ENCODE measurements at places on chromosomes 16 and 17. TPM values are rescaled to one million over a fixed set of nuclear protein-coding genes. Genes with fewer than 3 reads are reported as not detected.

CCL11 gene
- total RNA-seq, result not detected

DNA sequence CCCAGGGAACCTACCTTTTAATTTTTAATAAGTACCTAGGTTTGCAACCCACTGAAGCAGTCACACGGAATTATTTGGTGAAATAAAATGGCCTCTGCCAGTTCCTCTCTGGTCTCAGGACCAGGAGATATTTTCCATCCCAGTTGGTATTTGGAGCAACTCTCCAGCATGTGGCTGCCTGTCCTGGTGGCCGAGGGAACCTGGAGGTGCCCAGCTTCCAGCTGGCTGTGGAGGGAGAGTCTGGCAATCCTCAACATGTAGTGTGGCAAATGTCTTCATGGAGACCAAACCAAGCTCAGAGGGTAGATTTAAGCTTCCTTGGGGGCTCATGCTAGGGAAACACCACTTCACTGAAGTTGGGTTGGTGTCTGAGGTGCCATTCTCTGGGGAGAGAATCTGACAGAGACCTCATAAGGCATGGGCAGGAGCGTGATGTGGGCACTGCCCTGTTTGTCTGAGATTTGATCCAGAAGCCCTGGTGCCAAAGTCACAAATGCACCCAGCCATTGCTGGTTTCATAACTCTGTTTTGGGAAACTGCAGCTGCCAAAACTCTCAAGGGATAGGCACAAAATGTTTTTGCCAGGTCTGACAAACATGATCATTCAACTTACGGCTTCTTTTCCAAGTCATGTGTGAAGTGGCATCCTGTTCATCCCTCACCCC, 2.8 kb downstream of the MT1X start:
- DNase-seq, result no peak

DNA sequence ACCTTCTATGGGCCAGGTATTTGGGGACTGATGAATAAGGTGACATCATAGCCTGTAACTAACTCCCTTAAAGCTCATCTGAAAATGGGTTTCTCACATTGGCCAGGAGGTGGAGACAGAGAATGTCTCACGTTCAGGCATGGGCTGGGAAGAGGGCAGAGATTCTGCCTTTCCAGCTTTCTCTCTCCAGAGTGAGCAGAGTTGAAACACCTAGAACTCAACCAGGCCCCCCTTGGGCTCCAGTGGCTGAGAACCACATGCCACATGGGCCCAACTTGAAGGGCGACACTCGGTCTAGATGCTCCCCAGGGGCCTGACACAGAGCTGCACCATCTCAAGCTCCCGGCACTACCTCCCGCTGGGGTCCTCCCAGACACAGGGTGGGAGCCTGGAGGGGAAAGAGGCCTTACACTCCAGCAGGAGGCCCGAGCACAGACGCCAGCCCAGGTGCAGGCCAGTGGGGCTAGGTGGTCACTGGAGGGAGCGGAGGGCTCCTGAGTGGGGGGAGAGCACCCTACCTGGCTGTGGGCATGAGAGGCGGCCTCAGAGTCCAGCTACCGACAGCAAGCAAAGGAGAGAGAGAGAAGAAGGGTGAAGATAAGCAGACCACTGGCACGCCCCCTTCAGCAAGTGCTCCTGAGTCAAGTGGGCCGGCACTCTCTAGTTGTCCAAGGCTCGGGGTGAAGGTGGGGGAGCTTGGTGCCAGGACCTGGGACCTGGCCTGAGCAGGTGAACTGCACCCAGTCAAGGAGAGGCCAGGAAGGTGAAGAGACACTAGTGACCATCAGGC, 55.9 kb downstream of the MYO18A start:
- no peak for DNase-seq

SEPHS2 gene
- 29.5 TPM for total RNA-seq

DNA sequence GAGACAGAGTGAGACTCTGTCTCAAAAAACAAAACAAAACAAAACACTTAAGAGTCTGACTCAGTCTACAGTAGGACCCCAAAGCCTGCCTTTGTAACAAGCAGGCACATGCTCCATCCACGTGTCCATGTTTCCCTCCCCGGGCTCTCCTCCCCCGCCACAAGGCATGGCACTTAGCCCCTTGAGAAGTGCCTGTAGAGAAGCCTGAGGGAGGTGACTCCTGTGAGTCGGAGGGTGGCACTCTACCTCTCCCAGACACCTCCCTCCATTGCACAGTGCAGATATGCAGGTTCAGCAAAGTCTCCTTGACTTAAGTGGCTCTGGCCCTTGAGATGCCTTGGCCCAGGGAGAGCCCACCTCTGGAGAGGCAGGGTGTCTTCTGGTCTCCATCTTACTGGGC, 6.8 kb downstream of the FHOD1 start:
- no peak for DNase-seq

Data from mesothelial cell of epicardium (in vitro differentiated cells).